EL (cell line): ENCODE measurements at places on chromosomes 13 and 19.

DNA sequence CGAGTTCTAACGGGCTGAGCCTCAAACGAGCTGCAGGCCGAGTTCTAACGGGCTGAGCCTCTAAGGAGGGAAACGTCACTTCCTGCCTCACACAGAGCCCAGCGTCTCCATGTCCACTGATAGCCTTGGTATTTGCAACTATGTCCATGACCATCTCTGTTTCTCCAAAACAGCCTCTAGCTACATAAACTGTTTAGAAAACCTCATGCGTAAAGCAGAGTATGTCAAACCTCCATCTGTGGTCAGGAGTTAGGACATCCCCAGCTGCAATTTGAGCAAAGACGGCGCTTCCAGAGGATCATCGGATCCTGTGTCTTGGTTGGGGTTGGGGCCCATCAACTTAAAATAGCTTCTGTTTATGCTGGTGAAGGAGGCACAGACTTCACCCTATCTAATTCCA is 20.8 kb downstream of the RASA3 start:
- peak; percentile 62 for DNase-seq

- DNase-seq: no peak
Measured at GRCh38 chr19:27671876-27672275, 1541.1 kb downstream of the UQCRFS1 start.

DNA sequence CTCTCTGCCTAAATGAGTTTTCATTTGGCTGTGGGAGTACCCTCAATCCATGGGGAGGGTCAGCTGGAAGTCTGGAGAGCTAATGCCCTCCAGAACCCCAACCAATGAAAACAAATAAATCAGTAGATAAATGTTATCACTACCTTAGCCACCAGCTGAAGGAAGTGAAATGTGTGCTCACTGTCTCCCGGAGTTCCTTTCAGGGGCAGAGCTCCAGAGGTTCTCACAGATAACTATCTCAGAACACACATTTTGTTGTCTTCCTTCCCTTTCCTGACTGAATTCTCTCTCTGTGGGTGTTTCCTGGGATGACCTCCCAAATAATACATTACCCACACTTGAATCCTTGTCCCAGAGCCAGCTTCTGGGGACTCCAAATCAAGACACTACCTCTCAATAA is 779.6 kb downstream of the DIAPH3 start:
- DNase-seq: no peak

DNA sequence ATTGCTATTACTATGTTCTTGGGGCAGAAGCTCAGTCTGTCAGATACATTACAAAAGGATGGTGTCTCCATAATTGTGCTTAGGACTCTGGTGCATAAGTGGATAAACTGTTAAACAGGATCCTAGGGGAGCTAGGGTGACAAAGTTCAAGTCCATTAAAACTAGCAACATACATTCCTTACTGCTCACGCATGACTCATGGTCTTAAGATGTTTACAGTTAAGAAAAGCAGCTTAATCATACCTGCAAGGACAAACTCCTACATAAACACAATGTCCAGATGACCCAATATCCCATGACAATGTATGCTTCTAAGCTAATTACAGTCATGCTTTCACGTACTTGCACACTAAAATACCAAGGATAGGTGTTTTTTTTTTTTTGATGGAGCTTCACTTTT is 3.5 kb upstream of the ZNF701 start:
- peak; percentile 77 for DNase-seq

- DNase-seq: no peak
Measured at GRCh38 chr19:8044018-8044417, 8.5 kb upstream of the CCL25 start.

DNA sequence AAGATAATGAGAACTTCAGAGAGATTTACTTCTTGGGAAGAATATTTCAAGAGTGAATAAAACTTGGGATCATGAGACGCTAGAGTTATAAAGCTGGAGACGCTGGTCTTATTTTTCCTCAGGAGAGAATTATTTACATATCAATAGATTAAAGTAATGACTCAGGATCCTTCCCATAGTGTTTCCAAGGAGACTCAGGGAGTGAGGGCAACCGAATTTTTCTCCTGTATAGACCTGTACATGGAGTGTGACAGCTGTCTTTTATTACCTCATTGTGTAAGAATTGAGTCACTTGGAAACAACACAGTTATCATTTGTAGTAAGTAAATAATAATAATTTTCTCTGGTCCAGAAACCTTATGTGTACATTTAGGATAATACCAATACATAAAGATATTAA is 1905.5 kb downstream of the OLFM4 start:
- no peak for DNase-seq

- DNase-seq: no peak
Measured at GRCh38 chr19:8115805-8116396, 33.5 kb downstream of the FBN3 start.

DNA sequence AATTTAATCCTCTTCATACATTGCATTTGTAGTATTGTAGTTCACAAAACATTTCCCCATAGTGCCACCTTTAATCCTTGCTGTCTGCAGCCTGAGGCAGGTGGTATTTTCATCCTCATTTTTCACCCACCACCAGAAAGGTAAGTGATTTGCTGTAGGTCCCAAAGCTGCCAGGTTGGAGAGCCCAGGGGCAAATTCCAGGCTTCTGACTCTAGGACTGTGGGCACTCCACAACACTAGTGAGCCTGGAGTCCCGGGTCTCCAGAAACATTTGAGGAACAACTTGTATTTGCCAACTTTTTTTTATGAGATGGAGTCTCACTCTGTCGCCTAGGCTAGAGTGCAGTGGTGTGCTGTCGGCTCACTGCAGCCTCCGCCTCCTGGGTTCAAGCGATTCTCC is 6.2 kb downstream of the ILF3 start:
- DNase-seq: peak; percentile 39

DNA sequence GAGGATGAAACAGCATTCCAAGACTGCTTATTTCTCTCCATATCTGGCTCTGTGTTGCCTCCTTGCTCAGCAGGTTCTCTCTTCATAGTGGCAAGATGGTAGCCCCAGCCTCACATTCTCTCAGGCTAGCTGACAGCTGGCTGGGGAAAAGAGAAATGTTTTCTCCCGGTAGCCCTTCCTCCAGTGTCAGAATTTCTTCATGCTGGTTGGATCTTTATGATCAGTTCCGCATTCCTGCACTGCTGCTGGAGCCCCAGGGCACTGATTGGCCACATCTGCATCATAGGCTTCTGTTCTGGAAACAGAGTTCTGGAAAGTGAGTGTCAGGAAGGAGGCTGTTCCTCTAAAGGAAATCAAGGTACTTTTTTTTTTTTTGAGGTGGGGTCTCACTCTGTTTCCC is 24.6 kb downstream of the POP4 start:
- peak; percentile 45 for DNase-seq

DNA sequence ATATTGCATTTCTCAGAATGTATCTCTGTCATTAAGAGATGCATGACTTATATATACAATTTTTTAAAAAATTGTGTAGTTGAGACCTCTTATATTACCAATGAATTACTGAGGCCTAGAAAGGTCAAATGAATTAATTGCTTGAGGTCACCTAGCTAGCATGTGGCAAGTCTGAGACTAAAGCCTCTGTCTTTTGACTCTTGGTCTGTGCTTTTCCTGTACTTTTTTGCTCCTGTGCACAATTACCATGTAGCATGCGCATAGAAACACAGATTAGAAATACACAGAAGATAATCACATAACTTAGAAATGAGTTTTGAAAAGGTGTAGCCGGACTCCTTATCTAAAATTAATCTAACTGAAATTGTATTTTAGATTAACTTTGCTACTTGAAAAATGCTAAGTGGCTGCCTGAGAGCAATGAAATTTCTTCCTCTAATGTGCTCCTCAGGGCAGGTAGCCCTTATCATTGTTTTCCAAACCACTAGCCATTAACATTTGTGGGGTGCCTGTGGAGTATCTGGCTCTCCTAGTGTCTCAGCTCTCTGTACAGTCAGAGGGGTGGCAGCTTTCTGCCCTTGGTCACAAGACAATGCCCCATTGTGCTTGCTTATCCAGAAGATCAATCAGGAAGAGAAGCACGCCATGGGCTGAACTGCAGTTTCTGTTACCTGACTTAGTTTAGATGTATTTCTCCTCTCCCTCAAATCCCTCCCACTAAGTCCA is 119.6 kb downstream of the RFC3 start:
- DNase-seq: no peak

GRCh38 chr19:47227352-47228167 is 3.4 kb downstream of the BBC3 start:
- DNase-seq: peak; percentile 98

DNA sequence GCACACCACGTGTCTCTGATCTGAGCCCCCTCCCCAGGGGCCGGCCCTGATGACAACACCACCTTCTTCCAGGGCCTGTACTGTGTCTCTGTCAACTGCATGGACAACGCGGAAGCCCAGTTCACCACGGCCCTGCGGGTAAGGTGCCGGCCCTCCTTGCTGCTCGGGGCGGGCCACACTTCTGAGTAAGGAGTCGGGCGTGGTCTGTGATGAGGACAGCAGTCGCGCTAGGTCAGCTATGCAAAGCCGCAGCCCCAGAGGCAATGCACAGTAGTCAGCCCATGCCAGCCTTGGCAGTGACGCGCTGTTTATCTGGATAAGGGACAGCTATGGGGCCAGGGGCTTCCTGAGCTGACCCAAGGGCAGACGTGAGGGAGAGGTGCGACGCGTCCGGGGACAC is 24.6 kb downstream of the MAU2 start:
- no peak for DNase-seq

DNA sequence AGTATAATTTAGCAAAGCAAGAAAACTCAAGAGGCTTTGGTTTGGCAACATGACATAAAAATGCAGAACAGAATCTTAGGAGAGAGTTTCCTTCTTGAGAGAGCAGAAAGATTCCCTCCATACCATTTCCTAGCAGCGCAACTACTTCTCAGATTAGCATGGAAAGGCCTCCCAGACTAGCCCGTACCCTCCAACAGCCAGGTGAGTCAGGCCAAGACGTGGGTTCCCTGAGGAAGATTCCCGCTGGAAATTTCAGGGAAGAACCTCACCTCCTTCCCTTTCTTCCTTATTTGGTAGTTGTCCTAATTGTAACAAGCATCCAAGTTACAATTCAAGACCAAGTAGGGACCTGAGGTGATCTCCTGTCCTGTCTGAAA is 12.3 kb downstream of the COL4A2 start:
- no peak for DNase-seq

DNA sequence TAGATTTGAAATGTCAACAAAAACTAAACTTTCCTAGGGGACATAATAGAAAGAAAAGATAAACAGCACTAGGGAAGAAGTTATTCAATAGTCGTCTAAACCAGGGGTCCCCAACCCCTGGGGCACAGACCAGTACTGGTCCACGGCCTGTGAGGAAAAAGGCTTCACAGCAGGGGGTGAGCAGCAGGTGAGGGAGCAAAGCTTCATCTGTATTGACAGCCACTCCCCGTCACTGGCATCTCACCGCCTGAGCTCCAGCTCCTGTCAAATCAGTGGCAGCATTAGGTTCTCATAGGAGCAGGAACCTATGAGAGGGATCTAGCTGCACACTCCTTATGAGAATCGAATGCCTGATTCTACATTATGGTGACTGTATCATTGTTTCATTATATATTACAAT is 382.7 kb downstream of the MYO16 start:
- DNase-seq: no peak

DNA sequence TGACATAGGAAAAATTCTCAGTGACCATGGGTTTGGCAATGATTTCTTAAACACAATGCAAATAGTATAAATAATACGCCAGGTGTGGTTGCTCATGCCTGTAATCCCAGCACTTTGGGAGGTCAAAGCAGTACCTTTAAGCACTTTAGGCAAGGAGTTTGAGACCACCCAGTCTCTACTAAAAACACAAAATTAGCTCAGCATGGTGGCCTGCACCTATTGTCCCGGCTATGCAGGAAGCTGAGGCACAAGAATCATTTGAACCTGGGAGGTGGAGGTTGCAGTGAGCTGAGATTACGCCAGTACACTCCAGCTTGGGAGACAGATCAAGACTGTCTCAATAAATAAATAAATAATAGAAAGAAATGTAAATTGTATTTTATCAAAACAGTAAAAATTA is 356.5 kb upstream of the SLITRK6 start:
- no peak for DNase-seq

- no peak for DNase-seq
Measured at GRCh38 chr19:41311613-41312012, 1.6 kb downstream of the CCDC97 start.

DNA sequence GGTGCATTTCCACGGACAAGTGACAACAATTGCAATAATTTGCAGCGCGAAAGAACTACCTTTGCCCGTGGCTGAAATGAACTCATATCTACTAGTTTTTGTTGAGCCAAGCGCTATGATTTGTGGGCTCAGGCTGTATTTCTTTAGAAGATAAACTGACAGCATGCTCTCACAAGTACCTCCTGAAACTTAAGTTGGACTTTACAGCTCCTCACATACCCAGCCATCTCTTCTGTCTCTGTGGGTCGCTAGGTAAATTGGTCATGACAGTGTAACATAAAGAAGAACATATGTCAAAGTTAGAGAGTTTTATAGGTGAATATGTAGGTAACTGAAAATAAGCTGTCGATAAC is 839 bp downstream of the COG6 start:
- DNase-seq: no peak

GRCh38 chr13:50892210-50892944 is 17.2 kb upstream of the RNASEH2B start:
- DNase-seq: no peak

GRCh38 chr13:97233499-97233898 is 11.4 kb downstream of the MBNL2 start:
- DNase-seq: no peak

DNA sequence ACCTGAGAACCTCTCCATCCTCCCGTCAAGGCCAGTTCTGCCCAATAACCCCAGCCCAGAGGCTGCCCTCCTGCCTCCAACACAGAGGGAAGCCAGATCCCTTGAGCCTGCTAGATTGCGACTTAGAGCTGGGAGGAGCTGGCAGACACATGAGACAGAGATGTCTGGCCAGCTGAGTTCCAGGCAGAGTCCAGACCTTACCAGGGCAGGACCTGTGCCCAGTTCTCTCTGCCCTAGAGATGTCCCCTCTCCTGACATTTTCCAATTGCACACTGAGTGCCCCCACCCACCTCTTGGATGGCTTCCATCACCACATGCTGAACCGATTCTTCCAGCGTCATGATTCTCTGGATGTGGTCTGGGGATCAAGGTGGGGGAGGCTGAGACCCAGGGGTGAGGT is 3.0 kb downstream of the HOOK2 start:
- DNase-seq: no peak

DNA sequence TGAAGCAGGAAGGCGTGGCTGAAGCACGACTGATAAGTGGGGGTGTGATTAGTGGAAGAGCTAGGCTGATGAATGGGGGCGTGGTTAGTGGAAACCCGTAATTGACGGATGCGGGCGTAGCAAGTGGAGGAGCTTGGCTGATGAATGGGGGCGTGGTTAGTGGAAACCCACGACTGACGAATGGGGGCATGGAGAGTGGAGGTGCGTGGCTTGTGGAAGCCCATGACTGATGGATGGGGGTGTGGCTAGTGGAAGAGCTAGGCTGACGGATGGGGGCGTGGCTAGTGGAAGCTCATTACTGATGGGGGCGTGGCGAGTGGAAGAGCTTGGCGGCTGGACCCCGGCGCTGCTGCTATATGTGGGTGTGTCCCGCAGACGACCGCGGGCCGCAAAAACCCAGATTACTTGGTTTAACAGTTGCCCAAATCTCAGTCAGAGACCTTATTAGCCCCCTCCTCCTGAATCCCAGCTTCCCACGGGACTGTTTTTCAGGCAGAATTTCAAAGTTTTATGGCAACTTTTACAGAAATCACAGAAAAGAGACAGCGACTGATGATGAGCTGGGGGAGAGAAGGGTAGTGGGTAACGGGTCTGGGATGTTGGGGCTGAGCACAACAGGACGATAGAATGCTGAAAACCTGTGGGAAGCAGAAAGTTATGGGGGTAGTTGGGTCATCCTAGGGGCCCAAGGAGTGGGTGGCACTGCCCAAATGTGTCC is 9.0 kb upstream of the MEIS3 start:
- peak; percentile 100 for DNase-seq

- no peak for DNase-seq
Measured at GRCh38 chr19:55678121-55678671, 3.2 kb downstream of the EPN1 start.
